ENCODE measurements at places on chromosomes 2 and 18.
A peak's percentile ranks its signal among the peaks of the same experiment; 100 is the strongest.

- no peak for DNase-seq
Measured at GRCh38 chr2:235510318-235510717, 16.5 kb downstream of the AGAP1 start.

- DNase-seq, result no peak
Measured at GRCh38 chr2:58862244-58862643, 621.1 kb upstream of the FANCL start.

- DNase-seq, result no peak
Measured at GRCh38 chr2:15609341-15610042, 17.8 kb downstream of the DDX1 start.

DNA sequence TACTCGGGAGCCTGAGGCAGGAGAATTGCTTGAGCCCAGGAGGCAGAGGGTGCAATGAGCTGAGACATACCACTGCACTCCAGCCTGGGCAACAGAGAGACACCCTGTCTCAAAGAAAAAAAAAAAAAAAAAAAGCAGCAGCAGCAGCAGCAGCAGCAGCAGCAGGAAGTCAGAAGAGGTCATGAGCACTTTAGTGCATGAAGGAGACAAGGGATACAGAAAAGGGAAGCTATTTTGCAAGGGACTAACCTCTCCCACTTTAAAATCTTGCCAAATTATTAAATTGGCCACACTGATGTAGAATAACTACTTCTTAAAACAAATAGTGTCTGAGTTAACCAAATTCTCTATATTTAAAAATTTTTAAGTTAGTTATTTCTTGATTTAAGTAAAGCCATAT, 113.4 kb upstream of the PDE1A start:
- DNase-seq, result no peak

GRCh38 chr2:207282916-207283315, 117.2 kb upstream of the KLF7 start:
- DNase-seq, result no peak

DNA sequence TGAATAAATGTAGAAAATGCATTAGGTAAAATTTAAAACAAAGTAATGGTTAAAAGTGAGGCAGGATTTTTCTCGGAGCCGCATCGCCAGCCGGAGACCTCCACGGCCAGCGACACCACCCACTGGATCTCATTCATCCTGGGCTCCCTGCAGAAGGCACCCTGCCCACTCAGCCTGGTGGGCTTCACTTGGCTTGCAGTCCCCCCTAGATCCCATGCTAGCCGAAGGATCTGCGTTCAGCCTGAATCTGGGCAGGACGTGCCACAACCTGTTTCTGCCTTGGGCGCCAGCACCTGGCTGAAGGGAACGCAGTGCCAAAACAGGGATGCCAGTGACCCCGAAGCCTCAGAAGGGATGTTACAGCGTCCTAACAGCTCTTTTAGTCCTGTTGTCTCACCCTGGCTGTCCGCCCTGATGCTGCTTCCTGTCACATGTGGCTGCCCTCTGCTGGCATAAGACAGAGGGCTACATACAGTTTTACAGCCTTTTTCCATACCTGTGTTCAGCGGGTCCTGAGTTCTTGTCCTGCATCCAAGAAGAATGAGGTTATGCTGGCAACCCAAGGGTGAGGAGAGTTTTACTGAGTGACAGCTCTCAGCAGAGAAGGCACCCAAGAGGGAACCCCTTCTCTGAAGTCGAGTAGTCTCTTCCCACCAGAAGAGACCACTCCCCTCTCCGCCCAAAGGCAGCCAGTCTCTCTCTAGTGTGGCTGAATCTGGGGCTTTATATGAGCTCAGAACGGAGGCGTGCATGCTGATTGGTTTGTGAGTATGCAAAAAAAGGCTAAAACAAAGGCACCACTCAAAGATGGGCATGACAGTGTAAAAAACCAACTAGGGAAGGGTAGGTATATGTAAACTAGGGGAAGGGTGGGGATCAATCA, 173.1 kb upstream of the GYPC start:
- no peak for DNase-seq

DNA sequence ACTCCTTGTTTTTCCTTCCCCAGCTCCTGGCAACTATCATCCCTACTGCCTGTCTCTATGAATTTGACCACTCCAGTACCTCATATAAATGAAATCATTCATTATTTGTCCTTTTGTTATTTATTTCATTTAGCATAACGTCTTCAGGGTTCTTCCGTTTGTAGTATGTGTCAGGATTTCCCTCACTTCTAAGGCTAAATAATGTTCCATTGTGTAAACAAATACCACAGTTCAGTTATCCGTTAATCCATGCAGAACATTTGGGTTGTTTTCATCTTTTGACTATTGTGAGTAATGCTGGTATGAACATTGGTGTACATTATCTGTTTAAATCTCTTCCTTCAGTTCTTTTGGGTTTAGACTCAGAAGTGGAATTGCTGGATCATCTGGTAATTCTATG, 18.8 kb downstream of the DYNC2LI1 start:
- DNase-seq, result no peak

DNA sequence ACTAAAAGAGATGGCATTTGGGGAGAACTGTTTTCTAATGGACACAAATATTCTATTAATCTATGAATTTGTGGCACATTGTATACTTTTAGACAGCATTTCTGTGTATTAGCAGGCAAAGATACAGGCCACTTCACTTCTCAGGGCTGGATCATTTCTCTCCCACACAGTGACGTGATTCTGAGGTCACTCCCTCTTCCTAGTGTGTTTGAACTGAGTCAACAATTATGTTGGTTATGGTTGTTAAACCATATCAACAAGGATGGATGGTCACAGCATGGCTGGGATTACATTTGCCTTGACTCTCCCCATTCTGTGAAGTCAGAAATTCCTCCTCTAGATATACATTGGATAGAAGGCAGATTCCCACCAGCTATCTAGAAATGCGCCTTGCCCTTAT, 11.6 kb downstream of the NOSTRIN start:
- DNase-seq, result no peak

DNA sequence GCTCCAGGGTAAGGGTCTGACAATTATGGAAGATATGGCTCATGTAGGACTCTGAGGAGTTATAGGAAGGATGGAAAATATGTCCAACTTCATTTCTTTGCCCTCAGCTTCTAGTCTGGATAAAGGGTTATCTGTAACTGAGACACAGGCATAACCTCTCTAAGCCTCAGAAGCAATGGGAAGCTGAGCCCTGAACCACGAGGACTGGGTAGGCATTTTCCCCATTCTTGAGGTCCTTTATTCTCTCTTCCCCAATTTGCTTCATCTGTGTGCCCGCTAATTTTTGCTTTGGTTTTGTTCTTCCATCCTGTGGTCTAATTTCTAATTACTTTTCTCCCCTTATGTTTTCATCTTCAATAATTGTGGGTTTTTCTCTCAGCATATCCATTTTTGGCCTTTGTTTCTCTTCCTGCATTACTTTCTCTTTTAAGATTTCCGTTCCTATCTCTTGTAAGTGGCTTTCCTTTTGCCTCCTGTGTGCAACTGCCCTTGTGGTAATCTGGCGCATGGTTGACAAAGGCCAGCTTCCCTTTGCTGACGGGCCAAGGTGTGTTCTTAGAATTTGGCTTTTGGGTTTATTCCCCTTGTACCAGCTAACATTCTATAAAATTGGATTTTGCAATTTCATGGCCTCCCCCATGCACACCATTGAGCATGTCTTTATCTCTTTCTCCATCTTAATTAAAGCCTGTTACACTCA, 343.8 kb downstream of the TXNL1 start:
- DNase-seq, result no peak

GRCh38 chr2:222572264-222572721, 83.6 kb downstream of the FARSB start:
- DNase-seq, result no peak

- DNase-seq, result no peak
Measured at GRCh38 chr2:105753380-105753779, 8.7 kb downstream of the NCK2 start.

DNA sequence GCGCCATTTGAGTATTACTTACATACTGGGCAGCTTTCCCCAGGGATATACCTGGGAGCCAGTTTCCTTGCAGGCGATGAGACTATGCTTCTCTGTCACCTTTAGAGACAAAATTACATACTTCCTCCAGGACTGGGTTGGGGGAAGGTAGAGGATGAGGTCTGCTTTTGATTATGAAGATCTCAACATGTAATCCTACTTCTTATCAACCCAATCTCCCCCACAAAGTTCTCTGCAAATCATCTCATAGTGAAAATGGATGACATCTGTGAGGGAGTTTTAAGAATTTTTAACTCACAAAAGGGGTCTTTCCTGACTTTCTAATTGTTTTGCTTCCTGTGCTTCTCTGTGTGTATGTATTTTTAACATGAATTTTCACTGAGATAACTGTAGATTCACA, 81.9 kb downstream of the TMEM131 start:
- DNase-seq, result no peak

- DNase-seq, result no peak
Measured at GRCh38 chr2:100875516-100876230, 55.7 kb downstream of the NPAS2 start.

DNA sequence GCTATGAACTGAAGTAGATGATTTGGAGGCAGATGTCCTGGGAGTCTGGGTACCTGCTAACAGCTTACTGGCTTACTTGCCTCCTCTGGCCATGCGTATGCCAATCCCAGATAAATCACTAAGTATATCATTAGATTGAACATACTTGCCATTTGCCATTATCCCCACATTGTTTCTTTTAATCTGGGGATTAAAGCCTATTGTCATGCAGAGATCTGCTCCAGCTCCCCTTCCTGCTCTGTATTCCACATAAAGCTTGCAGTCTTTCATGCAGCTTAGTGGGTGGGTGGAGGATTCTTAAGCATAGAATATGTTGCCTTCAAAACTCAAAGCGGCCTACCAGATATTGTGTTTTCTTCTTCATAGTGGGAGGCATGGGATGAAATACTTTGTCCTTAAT, 311.8 kb upstream of the MMADHC start:
- DNase-seq, result no peak

DNA sequence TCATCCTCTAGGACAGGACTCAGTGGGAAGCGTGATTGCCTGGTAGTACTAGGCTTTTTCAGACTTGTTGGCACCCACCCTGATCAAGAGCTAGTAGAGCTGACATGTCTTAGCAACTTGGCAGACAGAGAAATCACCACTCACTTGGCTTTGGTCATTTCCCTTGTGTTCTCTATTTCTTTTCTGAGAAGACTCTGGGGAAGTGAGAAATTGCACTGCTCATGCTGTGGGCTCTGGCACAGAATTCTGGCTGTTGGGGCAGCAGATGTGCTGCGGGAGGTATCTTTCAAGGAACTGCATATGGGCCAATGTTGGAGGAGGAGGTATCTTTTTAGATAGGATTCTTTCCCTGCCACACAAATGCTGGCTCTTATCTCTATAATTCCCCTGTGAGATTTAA, 529.1 kb upstream of the MEX3C start:
- no peak for DNase-seq

DNA sequence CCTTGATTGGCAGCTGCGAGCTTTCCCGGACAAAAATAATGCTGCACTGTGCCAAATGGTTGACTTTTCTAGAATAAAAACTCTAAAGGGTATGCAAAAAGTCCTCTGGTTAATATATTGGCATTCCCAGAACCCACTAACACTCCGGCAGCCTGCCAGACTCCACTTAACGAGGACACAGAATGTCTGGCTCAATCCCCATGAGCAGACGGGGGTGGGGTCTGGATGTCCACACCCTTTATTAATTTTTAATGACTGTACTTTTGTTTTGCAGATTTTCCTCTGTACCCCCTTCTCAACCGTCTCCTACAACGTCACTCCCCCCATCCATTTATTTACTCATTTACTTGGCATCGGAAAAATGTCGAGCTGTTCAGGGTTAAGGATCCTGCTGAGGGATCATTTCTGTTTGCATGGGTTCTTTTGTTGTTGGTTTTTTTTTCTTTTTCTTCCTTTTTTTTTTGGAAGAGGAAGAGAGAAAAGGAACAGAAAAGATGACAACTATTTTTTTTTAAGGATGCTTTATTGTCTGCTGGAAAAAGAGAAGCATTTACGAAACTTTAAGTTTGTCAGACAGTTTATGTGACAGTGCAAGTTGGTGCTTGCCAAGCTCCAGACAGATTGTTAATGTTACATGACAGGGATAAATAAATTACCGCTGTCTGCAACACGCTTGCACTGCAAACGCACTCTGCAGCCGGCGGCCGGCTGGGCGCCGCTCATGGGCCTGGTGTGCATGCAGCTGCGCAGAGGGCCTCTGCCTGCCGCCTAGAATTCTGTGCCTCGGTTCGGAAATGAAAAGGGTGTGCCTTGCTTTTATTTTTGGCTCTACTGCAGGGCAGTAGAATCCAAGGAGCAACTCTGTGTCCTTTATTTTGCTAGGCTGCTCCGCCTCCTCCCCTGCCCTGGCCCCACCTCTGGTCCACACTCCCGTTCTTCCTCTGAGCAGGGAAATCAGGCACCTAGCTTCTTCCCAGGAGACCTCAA, 3.6 kb downstream of the LDLRAD4 start:
- no peak for DNase-seq

GRCh38 chr2:215870088-215870490, 143.3 kb downstream of the MREG start:
- no peak for DNase-seq

GRCh38 chr2:134459706-134460406, 206.0 kb downstream of the MGAT5 start:
- DNase-seq, result no peak

DNA sequence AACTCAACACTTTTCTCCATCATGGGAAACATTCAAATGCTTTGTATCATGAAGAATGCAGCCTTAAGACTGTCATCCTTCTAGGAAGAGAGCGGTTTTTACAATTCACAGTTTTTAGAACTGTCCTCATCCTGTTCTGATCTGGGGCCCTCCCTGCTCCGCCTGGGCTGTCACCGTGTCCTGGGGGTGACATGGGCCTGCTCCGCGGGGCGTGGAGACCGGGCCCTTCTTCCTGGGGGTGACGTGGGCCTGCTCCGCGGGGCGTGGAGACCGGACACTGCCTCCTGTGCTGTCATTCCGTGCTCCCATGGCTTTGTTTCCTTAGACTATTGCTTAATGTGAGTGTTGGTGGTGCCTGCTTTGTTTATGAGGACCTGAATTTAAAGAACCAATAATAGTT, 122.8 kb downstream of the TMEM18 start:
- DNase-seq, result no peak

- peak; percentile 35 for DNase-seq
Measured at GRCh38 chr18:21391074-21391673, 149.1 kb downstream of the GREB1L start.

- no peak for DNase-seq
Measured at GRCh38 chr2:44097322-44097907, 71.3 kb upstream of the PPM1B start.
